ENCODE measurements at places on chromosomes 3 and 15.

- no peak for DNase-seq
Observed at GRCh38 chr15:53658827-53659555, 100.5 kb downstream of the WDR72 start.

DNA sequence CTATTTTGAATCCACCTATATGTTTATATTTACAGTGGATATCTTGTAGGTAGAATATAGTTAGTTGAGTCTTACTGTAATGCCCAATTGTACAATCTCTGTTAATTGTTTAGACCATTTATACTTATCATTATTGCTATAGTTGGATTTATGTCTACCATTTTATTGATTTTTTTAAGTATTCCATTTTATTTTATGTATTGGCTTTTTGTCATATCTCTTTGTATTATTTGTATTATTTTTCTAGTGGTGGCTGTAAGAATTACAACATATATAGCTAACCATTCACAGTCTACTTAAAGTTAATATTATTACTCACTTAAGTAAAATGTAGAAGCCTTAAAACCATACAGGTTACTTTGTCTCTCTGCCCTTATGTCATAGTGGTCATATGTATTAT lies 46.1 kb downstream of the SLC2A2 start:
- no peak for DNase-seq

- no peak for DNase-seq
Observed at GRCh38 chr3:53478166-53478830, 16.1 kb upstream of the CACNA1D start.

DNA sequence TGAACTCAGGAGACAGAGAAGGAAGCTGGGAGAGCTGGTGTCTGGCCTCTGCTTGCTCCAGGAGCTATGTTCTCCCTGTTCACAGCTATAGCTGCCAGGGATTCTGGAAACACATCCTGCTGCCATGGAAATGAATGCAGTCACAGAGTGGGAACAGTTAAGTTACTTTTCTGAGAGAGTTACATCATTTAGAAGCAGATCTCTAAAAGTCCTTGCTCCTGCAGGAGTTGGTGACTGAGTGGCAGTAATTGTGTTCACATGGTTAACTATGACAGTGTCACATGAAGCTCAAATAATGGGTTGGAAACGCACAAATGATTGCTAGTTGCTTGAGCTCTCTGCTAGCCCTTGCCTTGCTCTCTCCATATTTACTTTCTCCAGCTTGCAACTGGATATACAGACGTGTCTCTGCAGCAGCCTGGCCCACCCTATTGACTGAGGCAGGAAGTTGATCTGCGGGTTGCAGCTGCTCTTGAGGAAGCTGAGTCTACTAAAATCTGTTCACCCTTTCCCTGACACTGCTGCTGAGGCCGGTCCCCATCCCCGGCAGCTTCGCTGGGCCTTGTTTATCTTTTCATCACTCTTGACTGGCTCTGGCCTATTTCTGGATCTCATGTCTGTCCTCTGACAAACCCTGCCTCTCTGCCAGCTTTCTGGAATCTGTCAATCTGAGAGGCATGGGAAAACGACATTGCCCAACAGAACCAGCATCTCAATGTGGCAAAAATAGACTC lies 16.7 kb upstream of the ISLR start:
- DNase-seq, result no peak

DNA sequence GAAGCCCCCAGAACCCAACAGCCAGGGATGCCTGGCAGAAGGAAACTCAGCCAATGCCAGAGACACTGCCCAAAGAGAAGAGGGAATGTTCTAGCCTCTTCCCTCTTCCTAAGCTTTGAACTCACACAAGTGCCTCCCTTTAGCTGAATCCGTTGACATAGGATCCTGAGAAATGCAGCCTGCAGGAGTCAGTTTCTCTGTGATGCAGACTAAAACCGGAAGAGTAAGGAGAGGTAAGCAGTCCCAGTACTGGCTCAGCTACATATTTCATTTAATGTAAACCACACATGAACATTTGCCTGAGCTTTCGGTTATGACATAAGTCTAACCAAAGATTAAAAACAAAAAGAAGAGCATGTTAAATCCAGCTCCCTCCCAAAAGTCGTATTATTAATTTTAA lies 768.7 kb downstream of the TBL1XR1 start:
- DNase-seq, result no peak

DNA sequence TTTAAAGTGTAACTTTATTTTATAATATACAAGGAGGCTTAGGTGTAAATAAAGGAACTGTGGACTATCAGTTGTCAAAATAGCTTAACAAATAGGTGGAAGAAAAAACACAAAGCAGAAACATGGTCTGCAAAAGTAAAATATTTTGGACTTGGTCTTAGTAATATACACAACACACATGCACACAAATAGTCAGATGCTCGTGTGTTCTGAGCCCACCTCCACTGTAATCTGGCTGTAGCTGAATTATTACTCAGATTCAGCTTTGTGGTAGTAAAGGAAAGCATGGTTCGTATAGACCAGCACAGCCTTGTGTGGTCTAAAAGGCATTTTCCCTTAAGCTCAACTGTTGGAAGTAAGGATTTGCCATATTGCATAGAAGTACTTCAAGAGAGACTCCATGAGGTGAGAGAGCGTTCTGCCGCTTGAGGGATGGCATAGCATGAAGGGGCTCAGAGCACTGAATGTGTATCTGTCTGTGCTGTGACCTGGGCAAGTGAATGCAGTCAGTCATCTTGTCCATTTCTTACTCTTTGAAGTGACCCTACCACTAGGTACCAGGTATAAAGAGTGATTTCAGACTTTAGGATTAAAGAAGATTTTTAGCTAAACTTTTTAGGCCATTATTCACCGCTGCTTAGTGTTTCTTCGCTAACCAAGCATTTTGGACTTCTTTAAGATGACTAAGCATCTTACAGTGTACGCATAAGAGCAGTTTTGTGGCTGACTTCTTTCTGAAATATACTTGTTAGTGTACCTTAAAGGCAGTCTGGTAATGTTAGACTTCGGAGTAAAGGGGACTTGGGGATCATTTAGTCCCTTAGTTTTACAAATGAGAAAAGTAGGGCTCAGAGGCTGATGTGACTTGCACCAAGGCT lies 15.2 kb downstream of the TPM1 start:
- DNase-seq, result no peak

DNA sequence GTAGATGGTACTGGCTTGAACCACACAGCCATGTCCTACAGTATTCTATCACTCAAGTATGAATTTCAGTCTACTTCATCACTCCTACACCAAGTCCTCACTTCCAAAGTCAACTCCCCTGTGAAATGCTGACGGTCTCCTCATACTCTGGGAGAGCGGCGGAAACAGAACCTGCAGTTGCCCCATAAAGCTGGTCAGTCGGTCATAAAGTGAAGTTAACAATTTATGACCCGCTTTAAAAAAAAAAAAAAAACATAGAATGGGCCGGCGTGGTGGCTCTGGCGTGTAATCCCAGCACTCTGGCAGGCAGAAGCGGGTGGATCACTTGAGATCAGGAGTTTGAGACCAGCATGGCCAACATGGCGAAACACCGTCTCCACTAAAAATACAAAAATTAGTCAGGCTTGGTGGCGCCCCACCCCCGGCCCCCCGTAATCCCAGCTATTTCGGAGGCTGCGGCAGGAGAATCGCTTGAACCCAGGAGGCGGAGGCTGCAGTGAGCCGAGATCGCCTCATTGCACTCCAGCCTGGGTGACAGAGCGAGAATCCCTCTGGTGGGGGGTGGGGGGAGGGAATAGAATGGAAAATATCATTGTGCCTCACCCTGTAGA lies 2.1 kb downstream of the TRANK1 start:
- no peak for DNase-seq

DNA sequence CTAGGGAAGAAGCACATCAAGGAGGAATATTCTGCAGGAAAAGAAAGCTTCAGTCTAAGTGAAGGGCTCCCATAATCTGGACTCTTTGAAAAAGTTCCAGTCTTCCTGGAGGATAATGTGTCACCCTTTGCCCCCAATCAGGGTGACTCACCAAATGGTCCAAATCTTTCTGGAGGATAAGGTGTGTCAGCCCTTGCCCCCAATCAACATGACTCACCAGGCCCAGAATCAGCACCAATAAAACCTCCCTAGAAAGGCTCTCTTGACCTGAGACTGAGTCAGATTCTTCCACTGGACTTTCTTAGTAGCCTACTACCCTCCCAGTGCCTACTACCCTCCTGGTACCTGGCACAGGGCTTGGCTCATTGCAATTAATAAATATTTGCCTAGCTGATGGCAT lies 9.5 kb upstream of the ARL14 start:
- DNase-seq, result peak; percentile 27

DNA sequence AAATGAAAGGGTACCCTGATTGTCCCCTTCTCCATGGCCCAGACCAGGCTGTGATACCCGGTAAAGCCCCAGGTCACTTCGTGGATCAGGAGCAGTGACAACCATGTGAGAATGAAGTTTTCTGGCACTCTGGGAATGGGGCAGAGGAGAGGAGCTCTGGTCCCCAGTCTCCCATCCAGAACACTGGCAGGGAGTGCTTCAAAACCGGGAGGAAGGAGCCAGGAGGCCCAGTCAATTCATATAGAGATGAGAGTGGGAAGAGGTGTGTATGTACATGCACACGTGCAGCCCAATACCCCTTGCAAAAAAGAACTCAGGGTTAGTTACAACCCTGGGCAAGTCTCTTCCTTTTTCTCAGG lies 101.4 kb upstream of the TLE3 start:
- no peak for DNase-seq

GRCh38 chr3:34078418-34078817 lies 280.0 kb downstream of the PDCD6IP start:
- no peak for DNase-seq

- DNase-seq, result no peak
Observed at GRCh38 chr3:82791241-82791640, 1029.8 kb upstream of the GBE1 start.

GRCh38 chr3:176193032-176193730 lies 1004.1 kb downstream of the TBL1XR1 start:
- DNase-seq, result no peak

- no peak for DNase-seq
Observed at GRCh38 chr3:194573680-194574437, 59.4 kb downstream of the TMEM44 start.

DNA sequence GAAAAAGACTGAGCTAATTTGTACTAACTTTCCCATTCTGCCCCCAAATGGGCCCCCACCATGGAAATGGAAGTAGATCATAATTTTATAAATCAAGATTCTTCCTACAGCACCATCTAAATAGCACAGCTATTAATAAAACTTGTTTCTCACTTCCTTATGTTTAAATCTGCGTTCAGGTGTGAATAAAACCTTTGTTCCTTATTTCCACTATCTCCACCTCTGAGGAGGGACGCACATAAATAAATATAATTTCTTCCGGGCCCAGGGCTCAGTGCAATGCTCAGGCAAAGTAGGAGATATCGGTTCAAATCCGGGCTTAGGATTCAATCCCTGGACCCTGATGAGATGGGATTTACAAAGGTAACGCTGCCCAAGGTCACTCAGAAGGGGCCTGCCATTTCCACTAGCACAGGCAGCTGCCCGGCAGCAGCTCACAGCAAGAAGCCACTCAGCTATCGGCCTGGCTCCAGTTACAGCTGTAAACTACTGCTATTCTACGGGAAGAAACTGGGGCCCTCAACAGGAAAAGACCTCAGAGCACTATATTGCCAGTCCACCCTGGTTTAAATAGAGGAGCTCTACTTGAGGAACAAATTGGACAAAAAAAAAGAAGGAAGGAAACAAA lies 52.5 kb downstream of the FOXP1 start:
- DNase-seq, result no peak

DNA sequence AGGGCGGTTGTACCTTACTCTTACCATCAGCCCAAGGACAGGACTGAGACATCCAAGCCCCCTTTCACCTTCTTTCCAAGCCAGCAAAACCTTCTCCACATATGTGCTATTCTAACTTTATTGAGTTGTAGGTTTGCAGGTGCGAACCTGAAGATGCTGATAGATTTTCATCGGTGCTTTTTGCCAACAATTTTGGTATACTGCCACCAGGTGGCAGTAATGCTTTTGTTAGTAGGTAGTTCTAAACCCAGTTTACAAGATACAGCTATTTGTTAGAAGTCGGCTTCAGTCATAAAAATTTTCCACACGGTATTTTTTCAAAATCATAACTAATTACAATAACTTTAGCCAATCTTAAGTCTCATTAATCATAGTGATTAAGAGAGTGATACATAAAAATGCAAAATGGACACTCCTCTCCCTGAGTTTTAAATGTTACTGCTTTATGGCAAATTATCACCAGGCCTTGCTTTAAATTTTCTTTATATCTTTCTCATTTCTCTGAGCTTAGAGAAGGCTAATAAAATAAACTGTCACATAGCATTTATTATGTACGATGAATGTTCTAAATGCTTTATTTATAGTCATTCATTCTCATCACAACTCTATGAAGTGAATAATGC lies 636 bp downstream of the TBC1D21 start:
- DNase-seq, result peak; percentile 23

DNA sequence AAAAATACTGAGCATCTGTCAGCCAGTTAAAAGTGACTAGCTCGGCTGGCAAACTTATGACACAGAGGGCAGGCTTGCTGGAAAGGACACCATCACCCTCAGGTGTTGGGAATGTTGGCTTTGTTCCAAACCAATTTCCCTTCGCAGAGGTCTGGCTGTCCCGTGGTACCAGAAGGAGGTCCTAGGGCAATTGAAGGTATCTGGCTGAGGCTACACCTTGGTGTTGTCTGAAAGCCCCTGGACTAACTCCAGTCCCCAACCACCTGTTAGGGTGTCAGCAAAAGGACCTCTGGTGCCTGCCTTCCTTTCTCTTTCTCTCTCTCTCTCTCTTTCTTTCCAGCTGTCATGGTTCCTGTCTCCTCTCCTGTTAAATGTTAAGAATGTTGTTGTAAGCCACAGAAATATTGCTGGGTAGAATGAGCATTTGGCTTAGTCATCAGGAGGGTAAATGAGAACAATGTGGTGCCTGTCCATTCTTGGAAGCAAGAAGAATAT lies 12.5 kb downstream of the PRR20G start:
- DNase-seq, result no peak

GRCh38 chr3:133832802-133833144 lies 27.2 kb downstream of the SRPRB start:
- no peak for DNase-seq

DNA sequence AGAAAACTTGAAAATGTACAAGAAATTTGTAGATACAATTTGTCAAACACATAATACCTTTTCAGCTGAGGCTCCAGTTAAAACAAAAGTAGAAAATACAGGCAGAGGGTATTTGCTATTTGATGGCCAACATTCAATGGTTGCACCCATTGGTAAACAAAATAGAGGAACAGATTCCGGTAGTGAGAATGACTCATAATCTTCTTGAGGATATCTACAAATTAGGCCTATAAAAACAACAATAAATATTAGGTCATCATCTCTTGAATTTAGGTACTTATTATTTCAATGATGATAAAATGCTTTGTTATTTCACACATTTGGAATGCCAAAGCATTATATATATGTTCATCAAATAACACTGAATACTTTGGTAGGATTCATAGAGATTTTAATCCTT lies 53.4 kb downstream of the DENND4A start:
- DNase-seq, result no peak

GRCh38 chr3:28018925-28019718 lies 222.3 kb upstream of the CMC1 start:
- no peak for DNase-seq

DNA sequence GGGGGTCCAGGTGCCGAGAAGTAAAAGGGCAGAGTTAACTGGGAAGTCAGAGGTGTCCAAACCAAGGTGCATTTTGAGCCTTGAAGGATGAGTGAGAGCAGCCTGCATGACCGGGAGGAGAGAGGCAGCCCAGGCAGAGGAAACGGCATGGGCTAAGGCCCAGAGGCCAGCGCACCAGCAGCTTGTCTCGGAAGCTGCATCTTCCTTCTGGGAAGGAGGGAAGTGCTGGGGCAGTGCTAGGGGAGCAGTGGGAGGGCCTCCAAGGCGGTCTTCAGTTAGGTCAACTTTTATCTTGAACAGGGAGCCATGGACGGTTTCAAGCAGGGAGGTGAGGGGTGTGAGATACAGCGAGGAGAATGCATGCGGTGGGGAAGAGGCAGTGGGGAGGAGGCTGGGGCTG lies 1.0 kb downstream of the H1-8 start:
- DNase-seq, result no peak

Measured in non-pigmented ciliary epithelial cell (primary cell).